ENCODE measurements at places on chromosomes 1 and 21.

- DNase-seq = no peak
These were observed 61.5 kb upstream of the ASB17 start for GRCh38 chr1:75993661-75994060.

DNA sequence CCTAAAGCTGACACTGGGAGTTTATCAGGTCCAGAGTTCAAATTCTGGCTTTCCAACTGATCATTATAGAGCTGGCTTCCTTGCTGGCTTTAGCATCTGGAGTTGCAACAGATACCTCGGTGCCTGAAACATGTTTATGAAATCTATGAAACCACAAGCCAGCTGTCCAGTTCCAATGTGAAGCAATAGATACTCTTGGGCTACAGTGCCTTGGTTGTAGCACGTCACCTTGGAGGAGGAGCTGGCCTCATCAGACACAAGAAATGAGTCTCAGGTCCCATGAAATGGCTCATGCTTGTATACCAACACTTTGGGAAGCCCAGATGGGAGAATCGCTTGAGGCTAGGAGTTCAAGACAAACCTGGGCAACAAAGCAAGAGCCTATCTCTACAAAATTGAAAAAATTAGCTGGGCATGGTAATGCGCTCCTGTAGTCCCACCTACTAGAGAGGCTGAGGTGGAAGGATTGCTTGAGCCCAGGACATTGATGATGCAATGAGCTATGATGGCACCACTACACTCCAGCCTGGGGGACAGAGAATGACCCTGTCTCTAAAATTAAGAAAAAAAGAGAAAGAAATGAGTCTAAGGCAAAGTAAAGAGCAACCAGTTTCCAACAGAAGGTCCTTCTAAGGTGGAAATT is 132.5 kb upstream of the ZNF648 start:
- no peak for DNase-seq

DNA sequence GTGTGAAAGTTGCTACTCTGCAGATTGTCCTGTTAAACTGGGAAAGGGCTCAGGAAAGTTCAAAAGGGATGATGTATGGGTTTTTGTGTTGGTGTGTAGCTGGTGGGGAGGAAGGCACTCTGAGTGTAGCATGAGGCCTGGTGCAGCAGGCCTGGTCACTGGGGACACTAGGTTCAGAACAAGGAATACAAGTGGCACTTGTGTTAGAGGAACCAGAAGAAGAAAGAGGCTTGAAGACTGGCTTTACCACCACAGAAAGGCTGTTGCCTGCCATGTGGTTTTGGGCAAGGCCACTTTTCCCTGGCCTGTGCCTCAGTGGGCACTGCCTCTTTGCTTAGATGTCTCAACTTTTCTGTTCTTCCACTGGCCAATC is 122.8 kb downstream of the NOS1AP start:
- no peak for DNase-seq

DNA sequence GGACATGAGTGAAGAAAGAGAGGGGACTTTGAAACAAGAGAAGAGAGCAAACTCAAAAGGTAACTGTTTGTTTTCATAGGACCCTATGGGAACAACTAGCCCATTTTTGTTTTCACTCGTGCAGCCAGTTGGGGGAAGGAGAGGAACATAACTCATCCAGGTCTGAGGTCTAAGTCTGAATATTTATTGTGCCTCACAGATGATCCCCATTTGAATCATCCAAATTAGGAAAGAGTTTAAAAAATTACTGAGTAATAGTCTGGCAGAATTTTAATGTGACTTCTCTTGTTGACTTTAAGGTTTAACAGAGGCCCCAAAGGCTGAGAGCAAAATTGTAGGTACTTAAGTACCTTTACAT is 10.4 kb upstream of the TSPAN2 start:
- DNase-seq = no peak

GRCh38 chr1:234309598-234310459 is 63.4 kb upstream of the COA6 start:
- DNase-seq = peak; percentile 89

DNA sequence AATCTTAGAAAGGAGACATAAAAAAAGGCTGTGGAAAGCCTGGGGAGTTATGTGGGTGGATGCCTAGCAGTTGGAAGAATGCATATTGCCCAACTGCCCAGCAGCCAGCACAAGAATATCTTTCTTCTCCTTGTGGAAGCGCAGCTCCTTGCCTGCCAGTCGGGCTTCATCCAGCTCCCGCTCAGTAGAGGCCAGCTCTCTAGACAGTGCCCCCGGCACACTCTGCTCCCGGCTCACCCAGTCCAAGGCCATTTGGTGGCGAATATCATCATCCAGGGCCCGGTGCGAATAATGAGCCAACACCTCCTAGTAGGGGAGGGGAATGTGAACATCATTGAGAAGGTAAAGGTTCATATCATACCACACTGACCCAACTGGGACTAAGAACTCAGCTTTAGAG is 9.0 kb upstream of the RBM8A start:
- DNase-seq = no peak

DNA sequence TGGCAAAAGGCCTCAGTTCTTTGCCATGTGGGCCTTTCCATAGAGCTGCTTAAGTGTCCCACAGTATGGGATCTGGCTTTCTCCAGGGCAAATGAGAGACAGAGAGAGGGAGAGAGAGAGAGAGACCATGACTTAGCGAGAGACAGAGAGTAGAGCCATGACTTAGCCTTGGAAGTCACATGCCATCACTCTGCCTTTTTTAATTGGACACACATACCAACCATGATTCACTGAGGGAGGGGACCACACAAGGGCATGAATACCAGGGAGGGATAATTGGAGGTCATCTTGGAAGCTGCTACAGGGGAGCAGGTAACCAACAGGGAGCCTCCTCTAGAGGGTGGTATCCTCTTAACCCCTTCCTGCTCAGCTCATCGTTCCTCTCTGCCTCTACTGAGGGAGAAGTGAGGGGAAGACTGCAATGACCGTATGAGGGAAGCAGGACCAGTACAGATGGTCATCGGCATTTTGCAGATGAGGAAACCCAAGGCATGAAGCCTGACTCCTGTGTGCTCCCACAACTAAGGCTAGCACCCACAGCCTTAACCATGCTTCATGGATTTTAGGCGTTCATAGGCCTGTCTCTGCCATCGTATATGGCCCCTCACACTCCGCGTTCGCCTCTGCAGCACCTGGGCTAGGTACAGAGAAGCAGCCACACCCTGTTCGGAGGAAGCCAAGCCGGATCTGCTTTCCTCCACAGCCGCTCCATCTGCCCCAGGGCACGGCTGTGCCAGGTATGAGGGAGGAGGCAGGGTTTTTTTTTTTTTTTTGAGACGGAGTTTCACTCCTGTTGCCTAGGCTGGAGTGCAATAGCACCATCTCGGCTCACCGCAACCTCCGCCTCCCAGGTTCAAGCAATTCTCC is 38.6 kb downstream of the MEF2D start:
- no peak for DNase-seq

GRCh38 chr21:42414928-42415769 is 11.4 kb downstream of the UBASH3A start:
- no peak for DNase-seq

DNA sequence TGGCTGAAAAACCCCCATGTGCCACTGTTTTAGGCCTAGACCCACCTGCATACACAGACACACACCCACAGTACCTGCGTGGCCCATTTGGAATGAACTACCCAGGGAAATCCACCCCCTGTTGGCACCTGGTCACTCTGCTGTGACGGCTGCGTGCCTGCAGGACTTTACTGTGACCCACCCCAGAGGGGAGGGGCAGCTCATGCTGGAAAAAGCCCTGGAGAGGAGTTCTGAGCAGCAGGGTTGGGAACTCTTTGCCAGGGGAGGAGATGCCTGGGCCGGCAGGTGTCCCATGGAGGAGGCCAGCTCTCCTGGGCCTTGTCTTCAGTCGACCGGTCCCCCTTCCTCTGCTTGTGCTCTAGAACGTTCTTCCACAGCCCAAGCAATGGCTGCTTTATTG is 87.3 kb upstream of the CSF3R start:
- no peak for DNase-seq

- DNase-seq = no peak
These were observed 9.8 kb downstream of the ERRFI1 start for GRCh38 chr1:8016210-8016894.

- DNase-seq = no peak
These were observed 1.4 kb downstream of the EVA1C start for GRCh38 chr21:32413697-32414578.

- DNase-seq = no peak
These were observed 12.6 kb downstream of the METTL13 start for GRCh38 chr1:171794085-171794484.

GRCh38 chr1:66266350-66266749 is 267.6 kb upstream of the SGIP1 start:
- no peak for DNase-seq

DNA sequence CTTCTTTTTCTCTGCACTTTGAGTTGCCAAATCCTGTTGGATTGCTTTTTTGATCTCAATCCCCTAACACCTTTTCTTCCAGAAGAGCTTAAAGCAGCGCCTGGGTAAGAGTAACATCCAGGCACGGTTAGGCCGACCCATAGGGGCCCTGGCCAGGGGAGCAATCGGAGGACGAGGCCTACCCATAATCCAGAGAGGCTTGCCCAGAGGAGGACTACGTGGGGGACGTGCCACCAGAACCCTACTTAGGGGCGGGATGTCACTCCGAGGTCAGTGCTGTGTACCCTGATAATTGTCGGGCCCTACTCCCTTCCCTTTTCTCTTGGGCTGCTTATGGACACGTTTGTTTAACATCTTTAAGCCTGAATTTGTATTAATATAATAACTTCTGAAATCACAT is 8.3 kb downstream of the CHTOP start:
- no peak for DNase-seq

GRCh38 chr1:214111796-214112195 is 124.0 kb downstream of the PROX1 start:
- DNase-seq = no peak

DNA sequence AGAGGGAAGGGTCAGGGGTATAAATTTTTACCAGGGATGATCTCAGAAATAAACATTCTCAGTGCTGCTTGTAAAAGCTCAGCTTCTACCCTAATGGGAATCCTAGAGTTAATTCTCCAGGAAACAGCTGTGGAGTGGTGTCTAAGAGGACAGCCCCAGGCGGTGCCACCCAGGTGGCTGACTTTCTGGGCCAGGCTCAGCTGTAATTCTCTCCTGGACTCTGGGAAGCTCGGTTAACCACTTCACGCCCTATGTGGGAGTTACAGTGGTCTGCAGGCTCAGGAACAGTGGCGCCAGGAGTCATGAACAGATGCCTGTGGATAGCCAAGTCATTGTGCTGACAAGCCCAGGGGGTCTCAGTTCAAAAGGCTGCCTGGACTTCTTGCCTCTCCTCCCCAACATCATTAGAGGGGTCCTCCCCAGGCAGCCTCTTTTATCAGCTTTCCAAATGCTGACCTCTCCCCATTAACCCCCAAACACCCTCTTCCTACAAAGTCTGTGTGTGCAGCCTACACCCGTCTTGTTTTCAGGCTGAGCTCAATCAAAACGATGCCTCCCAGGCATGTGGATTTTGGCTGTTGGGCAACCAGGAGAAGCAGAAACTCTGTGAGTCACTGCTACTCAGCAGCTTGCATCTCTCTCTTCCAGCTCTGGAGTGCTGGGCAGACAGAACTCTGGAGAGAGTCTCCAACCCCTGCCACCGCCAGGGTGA is 1.2 kb downstream of the HHIPL2 start:
- no peak for DNase-seq

- DNase-seq = no peak
These were observed 27.0 kb downstream of the COL18A1 start for GRCh38 chr21:45431781-45432572.

DNA sequence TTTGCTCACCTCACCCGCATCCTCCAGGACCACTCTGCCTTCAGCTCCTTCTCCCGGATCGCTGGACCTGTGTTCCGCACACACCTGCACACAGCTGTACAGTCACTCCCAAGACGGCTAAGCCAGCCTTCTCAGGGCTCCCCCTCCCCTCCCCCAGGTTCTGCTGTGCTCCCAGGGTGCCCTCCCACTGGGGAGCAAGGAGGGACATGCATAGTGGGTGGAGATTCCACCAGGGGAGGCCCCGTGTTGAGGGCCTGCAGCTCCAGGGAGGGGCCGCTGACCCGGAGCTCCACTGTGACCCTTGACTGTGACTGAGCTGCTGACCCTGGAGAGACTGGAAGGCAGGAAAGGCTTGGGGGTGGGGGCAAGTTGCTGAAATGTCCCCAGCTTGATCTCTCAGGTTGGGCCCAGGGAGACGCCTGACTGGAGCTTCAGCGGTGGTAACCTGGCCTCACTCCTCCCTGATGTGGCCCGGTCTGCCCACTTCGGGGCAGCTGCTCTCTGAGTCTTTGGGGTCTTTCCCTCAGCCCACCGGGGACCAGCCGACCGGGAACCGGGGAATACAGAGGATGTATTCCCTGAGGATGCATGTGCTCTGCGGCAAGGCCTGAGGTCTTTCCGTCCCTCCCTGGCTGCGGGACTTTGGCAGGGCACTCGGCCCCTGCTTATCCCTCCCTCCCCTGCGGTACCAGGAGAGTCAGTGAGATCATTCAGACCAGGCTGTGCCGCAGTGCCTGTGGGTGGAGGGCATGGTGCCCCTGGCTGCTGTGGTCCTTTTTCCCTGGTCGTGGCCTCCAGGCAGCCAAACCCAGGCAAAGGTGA is 28.6 kb upstream of the PLCH2 start:
- no peak for DNase-seq

DNA sequence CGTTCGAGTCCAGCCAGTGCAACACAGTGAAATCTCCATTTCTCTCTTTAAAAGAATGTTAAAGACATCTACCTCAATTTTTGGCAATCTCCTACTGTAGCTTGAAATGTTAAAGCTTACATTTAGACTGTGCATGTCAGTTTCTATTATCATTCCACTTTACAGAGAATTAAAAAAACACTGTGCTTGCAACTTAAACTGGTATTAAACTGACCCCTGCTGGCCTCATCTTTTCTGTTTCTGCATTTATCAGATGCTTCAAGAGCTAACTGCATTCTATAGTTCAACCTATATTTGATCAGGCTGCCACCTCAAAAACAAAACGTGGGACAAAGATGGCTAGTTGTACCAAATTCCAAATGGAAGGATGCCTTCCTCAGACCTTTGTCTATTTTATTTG is 226.5 kb downstream of the SMYD3 start:
- no peak for DNase-seq

GRCh38 chr1:100335436-100335835 is 16.9 kb upstream of the CDC14A start:
- DNase-seq = no peak

- DNase-seq = peak; percentile 51
These were observed 1.2 kb upstream of the RNF11 start for GRCh38 chr1:51234721-51235425.

DNA sequence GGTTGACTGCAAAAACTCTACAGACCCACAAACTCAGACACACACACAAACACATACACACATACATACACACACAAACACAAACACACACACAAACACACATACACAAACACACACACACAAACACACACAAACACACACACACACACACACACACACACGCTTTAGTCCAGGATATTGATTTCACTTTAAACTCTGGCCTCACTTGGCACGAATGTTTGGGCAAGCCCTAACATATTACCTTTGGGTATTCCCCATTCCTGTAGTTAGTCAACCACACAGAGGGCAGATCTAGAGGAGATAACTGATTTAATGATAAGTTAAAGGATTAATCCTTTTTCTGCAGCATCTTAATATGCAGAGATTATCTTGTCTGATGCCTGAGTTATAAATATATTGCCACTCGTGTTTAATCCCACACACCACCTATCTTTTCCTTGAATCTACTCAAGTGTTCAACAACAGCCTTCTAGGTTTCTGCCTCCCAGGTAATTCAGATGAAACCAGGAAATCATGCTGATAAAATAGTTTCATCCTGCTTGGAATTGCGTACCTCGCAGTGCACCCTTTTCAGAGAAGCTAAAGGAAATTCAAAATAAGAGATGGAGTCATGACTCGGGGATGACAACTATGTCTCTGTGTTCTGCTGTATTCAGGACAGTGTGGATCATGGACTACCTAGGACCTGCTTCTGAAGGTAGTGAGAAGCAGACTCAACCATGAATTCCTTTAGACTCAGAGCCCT is 14.5 kb upstream of the RUNX1 start:
- no peak for DNase-seq
